Stomach (tissue), 19 donors: ENCODE measurements at places on chromosomes 11 and 22. TPM values are rescaled to one million over a fixed set of nuclear protein-coding genes. Genes with fewer than 3 reads are reported as not detected.

The PDE2A gene
- 35.8 TPM for total RNA-seq

The SMTNL1 gene
- not detected for total RNA-seq

DNA sequence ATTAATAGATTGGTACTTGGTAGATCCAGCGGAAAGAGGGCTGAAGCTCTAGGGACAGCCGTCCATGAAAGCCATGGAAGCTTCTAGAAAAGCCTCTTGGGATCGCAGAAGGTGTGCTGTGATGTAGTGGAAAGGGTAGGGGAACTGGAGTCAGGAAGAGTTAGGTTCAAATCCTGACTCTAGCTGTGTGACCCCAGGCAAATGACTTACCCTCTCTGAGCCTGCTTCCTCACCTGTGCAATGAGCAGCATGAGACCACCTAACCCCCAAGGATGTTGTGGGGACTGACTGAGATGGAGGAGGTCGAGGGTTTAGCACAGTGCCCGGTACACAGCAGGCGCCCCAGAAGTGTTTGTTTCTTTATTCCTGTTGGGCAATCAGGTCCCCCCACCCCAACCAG, 2.2 kb downstream of the EML3 start:
- H3K36me3 ChIP-seq: peaks cover 69% of the 10 kb centered on the region
- no peak overlapping the region for H3K4me3 ChIP-seq
- peaks cover 40% of the 10 kb centered on the region for H3K4me1 ChIP-seq
- DNase-seq: no peak

The C11orf21 gene
- total RNA-seq: not detected

DNA sequence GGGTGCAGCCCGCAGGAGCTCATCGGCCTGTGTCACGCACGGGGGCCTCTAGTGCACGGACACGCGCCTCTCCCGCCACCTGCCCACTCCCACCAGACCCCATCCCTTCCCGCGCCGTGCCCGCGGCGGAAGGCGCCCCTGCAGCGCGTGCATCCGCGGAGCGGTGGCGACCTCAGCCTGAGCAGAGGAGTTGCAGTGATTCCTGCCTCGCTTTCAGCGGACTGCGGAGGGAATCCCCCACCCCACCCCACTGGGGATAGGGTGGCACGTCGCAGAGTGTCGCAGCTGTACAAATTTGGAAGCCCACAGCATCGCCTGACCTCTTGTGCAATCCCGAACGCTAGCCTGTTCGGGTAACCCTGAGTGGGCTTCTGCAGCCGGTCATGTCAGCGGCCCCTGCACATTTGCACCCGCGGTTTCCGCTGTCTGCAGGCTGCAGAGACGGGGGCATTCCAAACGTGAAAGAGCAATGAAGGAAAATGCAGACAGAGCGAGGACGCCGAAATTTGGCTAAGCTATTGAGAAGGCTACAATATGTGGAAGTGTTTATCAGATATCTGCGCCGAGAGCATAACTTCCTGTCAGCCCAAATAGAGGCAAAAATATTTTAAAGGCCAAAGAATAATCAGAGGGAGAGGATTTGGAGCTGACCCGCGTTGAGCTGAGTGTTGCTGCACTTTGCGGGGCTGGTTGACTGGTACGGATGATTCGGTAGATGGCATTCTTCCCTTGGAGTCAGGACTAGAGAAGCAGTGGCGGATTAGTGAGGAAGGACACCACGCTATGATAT, 617 bp upstream of the ARHGAP20 start:
- H3K4me3 ChIP-seq: peak overlapping the region; percentile 82
- no peaks in the 10 kb centered on the region for H3K4me1 ChIP-seq
- no peaks in the 10 kb centered on the region for H3K36me3 ChIP-seq
- peak overlapping the region; percentile 59 for H3K27ac ChIP-seq

The TYR gene
- not detected for total RNA-seq

The ZDHHC24 gene
- total RNA-seq: 73.9 TPM

GRCh38 chr11:64321026-64321425, 3.1 kb downstream of the PRDX5 start:
- H3K36me3 ChIP-seq: peaks cover 32% of the 10 kb centered on the region
- no peaks in the 10 kb centered on the region for H3K27me3 ChIP-seq
- H3K4me3 ChIP-seq: no peak overlapping the region
- DNase-seq: no peak
- H3K4me1 ChIP-seq: peaks cover 59% of the 10 kb centered on the region
- H3K27ac ChIP-seq: peak overlapping the region; percentile 99

DNA sequence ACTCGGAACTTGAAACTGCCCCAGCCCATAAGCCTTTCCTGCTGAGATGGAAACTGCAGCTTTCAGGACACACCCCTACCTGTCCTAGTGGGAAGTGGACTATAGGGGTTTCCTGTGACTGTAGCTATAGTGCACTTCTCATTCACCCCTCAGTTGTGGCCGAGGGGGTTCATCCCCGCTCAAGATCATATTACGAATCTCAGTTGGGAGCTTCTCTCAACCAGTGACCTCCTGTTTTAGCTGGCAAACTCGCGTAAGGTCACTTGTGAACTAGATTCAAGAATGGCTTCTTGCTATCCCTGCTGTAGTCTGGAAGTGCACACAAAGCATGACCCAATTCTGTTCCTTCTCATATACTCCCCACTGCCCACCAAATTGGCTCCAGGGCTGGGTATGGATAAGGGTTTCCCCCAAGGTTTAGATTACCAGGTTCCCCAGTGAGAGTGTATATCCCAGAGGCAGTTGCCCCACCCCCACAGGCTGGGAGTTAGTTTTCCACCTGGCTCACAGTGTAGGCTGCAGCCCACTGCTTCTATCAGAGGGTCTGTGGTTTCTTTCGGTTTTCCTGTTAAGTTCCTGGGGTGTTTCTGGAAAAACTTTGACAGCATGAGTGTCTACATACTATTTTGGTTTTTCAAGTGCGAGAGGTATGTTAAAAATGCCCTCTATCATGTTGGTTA, 812.9 kb downstream of the JRKL start:
- DNase-seq: no peak
- H3K27me3 ChIP-seq: no peaks in the 10 kb centered on the region
- H3K4me1 ChIP-seq: no peaks in the 10 kb centered on the region
- H3K4me3 ChIP-seq: no peak overlapping the region
